ENCODE measurements at places on chromosomes 6 and 20.

DNA sequence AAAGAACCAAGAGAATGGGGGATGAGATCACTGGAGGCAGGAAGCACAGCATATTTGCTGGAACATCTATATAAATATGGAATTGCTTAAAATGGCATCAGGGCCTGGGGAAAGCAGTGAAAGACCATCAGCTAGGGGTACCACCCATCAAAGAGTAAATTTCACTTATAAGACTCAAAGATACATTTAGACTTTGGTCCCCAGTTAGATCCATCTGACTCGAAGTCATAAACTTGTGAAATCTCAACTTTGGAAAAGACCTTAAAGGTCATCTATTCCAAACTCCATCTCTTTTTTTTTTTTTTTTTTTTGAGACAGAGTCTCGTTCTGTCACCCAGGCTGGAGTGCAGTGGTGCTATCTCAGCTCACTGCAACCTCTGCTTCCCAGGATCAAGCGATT lies 109.8 kb downstream of the UNC5CL start:
- DNase-seq: no peak

GRCh38 chr6:56730663-56731529 lies 88.2 kb upstream of the DST start:
- DNase-seq: no peak

DNA sequence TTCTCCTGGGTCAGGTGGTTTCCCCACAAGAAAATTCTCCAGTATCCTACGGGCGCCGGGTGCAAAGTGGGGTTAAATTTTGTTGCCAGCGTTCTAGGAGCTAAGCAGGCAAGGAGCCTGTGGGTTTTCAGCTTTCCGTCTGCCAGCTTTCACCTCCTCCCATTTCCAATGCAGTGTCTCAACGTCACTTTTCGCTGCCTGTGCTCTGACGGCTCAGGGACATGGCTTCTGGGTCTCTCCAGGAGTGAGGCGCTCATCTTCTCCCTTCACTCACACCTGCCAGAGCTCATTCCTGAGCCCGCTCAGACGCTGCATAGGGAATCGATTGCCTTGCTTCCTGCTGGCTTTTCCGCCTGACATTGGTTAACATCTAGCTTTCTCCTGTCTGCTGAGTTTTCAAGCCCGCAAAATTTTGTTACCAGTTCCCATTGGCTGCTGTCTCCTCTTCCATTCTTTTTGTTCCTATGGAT lies 7.3 kb upstream of the NAA20 start:
- no peak for DNase-seq

- DNase-seq: peak; percentile 42
Observed at GRCh38 chr6:30130887-30131862, 4.8 kb upstream of the TRIM40 start.

- DNase-seq: no peak
Observed at GRCh38 chr6:163984124-163984936, 569.8 kb downstream of the QKI start.

DNA sequence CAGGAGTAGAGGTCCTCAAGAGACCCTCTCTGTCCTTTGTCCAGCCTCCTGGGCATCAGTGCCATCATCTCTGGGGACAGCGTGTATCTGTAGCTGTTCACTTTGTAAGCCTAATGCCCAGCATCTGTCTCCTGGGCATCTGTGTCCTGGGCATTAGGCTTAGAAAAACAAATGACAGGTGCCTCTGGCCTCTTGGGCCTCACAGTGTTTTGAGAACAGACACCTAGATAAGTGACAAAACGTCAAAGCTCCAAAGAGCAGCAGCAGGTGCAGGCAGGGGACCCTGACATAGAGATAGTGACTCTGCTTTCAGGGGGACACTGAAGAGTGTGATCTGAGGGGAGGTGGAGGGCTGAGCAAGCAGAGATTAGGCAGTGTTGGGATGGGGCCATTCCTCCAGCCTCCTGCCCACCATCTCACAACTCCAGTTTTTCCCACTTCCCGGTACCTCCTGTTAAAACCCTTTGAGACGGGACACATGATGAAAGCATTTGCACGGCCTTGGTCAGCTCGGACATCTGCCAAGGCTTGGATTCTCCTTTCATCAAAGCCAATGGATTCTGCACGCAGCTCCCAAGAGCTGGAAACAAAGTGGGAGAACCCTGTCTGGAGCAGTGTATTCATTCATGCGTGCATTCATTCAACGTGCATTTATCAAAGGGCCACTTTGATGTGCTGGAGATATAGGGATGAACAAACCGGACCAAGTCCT lies 55.5 kb upstream of the CD93 start:
- DNase-seq: no peak

- DNase-seq: peak; percentile 34
Observed at GRCh38 chr6:135183002-135183531, 2.0 kb downstream of the MYB start.

DNA sequence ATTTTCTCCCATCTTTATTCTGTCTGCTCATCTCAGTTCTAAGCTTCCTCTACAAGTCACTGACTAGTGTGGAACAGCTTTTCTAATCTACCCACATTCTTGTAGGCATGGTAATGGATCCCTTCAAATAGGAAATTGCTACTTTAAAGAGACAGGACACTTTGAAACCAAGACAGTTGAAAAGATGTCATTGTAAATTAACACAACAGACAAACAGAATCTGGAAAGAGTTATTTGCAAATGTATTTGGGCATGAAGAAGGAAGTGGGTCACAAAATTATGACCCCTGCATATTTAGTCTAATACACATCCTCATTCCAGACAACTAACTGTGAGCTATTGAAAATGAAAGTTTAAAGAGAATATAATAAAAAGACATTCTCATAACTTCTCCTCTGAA lies 298.2 kb upstream of the MARCKS start:
- no peak for DNase-seq

DNA sequence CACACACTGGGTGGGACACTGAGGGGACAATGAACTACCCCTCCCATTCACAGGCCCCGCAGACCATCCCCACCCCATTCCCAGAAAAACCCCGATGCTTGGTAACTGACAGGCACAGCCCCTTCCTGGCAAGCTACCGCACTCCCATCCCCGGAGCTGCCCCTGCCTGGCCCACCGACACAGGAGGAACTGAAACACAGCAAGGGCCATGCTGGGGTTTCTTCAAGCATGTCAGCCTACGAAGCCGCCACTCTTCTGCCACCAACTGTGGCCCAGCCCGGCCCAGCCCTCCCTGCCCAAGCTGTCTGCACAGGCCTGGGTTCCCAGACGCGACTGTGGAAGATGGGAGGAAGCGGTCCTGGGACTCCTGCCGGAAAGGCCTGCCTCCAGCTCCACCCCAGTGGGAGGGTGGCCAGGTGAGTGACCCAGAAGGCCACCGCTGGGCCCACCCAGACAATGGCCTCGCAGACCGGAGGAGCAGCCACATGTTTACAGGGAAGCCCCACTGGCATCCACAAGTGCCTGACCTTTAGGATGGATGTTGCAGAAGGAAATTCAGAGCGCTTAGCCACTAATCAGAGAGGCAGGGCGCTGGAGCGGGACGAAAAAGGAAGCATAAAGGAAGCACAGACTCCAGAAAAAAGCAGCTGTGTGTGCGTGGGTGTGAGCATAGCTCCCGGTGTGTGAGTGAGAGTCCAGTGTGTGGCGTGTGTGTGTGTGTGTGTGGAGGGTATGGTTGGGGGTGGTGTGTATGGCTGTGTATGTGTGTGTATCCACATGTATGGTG lies 91.6 kb downstream of the PRND start:
- no peak for DNase-seq

DNA sequence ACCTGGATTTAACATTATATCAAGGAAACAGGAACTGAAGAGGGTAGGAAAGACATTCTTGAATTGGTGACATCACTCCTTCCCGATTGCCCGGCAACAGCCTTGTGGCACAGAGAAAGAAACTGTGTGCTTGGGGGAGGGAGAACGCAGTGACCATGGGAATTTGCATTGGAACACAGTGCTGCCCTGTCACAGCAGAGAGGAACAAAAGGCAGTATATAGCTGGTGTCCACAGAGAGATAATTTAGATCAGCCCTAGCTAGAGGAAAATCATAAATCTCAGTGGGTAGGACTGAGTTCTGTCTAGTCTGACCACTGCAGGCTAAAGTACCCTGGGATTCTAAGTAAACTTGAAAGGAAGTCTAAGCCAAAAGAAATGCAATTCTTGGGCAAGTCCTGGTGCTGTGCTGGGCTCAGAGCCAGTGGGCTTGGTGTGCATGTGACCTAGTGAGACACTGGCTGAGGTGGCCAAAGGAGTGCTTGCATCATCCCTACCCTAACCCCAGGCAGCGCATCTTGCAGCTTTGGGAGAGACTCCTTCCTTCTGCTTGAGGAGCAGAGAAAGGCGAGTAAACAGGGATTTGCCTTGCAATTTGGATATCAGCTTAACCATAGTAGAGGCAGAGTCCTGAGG lies 697.6 kb downstream of the HACE1 start:
- DNase-seq: no peak

- no peak for DNase-seq
Observed at GRCh38 chr6:111848262-111848812, 24.9 kb downstream of the FYN start.

DNA sequence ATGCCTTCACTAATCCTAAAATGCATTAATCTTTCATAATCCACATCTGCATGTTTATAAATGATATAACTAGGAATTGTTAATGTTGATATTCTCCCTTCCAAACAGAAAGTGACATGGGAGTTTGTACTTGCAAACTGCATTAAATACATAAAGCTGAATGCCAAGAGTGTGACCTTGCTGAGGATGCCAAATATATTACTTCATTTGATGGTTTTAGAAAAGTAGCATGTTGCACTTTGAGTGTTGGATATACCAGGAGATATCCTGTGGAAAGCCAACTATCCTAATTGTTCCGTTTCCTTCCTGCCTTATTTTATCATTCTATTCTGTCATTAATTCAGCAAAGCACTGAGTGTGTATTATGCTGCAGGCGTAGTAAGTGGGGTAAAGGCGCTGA lies 229.8 kb downstream of the TMEM242 start:
- DNase-seq: no peak

GRCh38 chr6:42915732-42916131 lies at the start of gene PTCRA:
TSS of gene PTCRA (plus strand) at chr6:42916053. CDS start at chr6:42916070, 17 bp downstream.
- no peak for DNase-seq

DNA sequence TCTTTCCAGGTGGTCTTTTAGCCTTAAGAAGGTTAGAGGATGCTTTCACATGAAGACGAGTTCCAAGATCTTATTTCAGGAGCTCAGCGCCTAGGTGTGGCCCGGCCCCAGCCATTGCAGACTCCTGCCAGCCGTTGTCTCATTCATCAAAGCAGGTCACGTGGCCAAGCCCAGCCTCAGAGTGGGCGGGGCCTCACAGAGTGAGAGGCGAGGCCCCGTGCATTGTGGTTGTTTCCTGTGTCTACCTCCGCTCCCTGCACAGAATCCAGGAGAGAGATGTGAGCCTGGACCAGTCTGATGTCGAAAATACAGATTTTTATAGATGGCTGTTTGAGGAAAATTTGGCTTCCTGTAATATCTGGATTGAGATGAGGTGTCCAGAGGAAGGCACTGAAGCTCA lies 49.2 kb upstream of the CST5 start:
- DNase-seq: peak; percentile 3

- no peak for DNase-seq
Observed at GRCh38 chr20:47914792-47915191, 129.5 kb upstream of the SULF2 start.

DNA sequence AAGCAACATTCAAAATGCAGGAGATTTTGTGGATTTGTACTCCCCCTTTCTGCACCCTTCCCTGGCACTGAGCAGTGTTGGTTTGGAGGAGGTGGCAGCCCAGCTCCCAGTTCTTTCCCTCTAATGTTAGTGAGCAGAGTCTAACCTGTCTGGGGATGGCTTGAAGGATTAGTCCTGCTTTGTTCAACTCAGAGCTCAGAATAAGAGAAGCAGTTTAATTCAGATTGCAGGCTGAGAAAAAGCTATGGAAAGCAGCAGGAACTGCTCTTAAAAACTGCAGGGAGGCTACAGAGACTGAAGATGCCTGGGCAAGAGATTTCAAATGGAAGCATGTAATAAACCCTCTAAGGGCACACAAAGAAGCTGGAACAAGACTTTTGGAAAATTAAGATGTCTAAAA lies 223.4 kb upstream of the GGTLC1 start:
- DNase-seq: no peak

GRCh38 chr20:49394264-49394663 lies 88.2 kb downstream of the KCNB1 start:
- DNase-seq: no peak

DNA sequence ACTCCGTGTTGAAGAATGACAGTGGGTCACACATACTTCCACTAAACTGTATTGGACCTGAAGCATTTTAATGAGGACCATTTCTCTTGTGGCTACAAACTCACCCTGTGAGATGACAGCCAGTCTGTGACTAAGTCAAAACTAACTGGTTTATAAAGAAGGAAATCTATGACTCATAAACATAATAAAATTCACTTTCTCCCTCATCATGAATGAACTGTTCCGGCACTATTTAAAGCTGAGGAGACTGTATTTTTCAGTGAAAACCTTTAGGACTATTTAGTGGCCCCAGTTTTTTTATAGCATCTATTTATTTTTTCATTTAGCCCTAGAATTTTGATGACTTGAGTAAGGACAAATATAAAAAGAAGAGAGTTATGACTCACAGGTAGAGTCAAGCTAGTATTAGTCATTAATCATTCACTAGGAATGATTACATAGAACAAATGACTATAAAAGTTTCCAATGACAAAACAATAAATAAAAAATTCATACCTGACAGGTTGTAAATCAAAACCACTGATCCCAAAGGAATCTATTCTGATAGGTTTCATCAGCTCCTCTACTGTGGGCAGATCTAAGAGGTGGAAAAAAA lies 34.2 kb downstream of the CEP162 start:
- no peak for DNase-seq

- no peak for DNase-seq
Observed at GRCh38 chr6:166308033-166308768, at the start of gene PRR18. TSS of gene PRR18 (minus strand) at chr6:166308392. CDS start at chr6:166308142, 250 bp downstream.

DNA sequence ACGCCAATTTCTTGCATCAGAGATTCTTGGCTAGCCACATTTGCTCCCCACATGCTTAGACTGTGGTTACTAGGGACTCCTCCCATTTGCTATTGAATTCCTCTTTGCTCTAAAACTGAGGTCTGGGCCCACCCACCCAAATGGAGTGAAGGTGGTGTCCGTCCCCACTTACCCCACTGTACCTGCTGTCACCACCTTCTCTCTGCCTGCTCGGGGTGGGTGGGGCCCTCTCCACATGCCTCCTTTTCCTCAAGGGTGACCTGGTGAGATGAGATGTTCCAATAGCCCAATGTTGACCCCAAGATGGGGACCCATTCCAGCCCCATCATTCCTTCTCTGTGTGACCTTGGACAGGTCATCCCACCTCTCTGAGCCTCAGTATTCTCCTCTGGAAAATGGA lies 74.6 kb downstream of the GNAS-AS1 start:
- DNase-seq: no peak

DNA sequence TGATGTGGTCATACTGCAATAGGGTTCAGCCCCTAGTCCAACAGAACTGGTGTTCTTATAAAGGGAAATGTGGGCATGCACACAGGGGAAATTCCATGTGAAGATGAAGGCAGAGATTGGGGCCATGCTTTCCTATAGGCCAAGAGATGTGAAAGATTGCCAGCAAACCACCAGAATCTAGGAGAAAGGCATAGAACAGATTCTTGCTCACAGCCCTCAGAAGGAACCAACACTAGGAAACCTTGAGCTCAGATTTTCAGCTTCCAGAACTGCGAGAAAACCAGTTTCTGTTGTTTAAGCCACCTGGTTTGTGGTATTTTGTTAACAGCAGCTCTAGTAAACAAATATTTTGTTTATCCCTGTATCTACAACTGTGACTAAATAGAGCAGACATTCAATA lies 197.6 kb upstream of the CITED2 start:
- no peak for DNase-seq

Measured in stimulated activated CD8-positive, alpha-beta memory T cell treated with anti-CD3 and anti-CD28 coated beads, Interleukin-4, amount 100 ng/mL, for 1 hour (primary cell).